ENCODE measurements at places on chromosomes 13 and 19. TPM values are rescaled to one million over a fixed set of nuclear protein-coding genes. Genes with fewer than 3 reads are reported as not detected.

DNA sequence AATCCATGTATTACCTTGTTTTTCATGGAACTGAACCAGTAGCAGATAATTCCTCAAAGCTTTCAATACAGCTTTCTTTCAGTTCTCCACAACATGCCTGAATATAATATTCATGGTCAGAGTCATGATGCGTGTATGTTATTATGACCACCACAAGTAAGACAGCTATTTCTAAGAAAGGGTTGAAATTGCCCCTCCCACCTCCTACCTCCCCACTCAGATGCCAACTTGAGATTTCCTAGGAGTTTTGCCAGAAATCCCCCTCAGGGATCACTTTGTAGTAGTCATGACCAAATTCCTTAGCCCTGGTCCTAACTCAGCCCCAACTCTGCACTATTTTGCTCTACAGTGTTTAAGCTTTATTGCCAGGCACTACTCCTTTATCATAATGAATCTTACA is 69.9 kb upstream of the RAP2A start:
- H3K4me3 ChIP-seq: no peak overlapping the region
- H3K27ac ChIP-seq: no peak overlapping the region
- no peaks in the 10 kb centered on the region for H3K27me3 ChIP-seq
- H3K4me1 ChIP-seq: peaks cover 6% of the 10 kb centered on the region
- H3K36me3 ChIP-seq: no peaks in the 10 kb centered on the region

DNA sequence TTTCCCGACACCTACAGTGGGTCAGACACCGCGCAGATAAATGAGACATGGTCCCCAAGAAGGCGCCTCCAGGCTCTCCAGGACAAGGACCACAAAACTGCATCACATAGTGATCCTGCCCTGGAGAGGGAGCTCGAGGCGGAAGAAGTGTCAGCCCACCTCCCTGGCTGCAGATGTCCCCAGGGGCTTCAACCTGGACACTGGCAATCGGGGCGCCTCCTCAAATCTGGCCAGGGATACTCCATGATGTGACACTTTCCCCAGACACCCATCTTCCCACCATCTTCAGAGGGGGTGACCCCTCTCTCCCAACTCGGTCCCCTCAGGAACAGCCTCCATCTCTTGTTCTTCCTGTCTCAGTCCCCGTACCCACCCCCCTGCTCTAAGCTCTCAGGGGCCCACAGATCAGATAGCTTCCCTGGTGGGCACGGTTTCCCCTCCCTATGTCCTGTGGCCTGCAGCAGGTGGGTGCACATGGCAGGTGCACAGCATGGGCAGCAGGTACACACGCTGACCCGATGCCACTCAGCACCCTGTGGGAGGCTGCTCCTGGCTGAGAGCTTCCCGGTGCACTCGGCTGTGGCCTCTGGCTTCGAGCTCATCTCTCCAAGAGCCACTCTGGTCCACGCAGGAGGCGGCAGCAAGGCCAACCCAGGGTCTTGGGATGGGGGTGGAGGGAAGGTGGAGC is 61.2 kb downstream of the PEPD start:
- H3K36me3 ChIP-seq: no peaks in the 10 kb centered on the region
- peaks cover 5% of the 10 kb centered on the region for H3K27me3 ChIP-seq
- H3K27ac ChIP-seq: no peak overlapping the region
- peaks cover 8% of the 10 kb centered on the region for H3K4me1 ChIP-seq
- peak; percentile 13 for DNase-seq
- H3K4me3 ChIP-seq: no peak overlapping the region

DNA sequence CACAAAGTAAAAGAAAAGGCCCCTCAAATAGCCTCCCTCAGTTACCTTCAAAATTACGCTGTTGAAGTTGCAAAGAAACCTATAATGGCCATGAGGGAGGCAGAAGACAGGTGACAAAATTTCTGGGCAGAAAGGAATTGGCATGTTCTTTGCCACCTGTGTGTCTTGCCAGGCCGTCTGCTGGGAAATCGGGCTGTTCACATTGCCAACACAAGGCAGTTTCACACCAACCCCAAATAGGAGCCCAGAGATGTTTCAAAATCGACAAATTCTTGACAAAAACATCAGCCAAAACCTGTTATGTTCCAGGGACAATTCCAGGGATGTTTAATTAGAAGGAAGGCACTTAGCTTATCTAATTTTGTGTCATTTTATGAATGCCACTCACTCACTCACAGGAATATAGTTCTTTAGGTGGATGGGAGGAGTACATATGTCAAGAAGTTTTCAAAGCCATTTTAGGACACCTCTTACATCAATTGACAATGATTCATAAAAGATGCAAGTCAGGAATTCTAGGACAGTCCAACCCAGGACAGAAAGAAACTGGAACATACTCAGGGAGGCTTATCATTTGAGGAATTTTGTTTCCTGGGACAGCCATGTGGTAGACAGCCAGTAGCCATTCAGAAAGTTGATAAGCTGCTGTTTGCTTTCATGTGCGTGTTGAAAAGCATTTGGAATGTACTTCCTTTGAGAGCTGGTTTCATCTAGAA is 164.5 kb downstream of the RGCC start:
- no peaks in the 10 kb centered on the region for H3K36me3 ChIP-seq
- no peaks in the 10 kb centered on the region for H3K27me3 ChIP-seq
- H3K4me1 ChIP-seq: no peaks in the 10 kb centered on the region
- no peak overlapping the region for H3K27ac ChIP-seq
- no peak overlapping the region for H3K4me3 ChIP-seq

DNA sequence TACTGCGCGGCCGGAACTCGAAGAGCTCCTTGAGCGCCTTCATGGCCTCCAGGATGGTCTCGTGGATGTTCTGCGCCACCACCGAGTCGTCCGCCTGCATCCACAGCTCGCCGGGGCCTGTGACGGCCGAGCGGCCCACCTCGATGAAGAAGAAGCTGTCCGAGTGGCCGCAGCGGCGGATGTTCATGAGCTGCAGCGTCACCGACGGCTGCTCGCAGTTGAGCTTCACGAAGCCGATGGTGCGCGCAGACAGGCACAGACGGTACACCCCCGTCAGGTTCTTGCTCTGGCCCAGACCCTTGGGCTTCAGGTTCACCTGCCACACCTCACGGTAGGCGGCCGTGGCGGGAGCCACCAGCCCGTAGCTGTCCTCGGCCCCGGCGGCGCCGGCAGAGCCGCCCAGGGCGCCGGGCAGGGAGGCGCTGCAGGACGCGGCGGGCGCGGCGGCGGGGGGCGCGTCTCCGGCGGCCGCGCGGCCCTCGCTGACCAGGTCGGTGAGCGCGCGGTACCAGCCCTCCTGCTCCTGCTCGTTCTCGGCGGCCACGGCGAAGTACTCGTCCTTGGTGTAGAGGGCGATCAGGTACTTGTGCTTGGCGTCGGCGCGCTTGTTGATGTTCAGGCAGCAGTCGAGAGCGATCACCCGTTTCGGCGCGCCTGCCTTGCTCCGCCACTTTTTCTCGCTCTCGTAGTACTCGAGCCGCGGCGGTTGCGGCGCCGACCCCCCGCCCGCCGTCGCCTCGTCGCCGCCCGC is 1.1 kb downstream of the IRS2 start:
- peak overlapping the region; percentile 78 for H3K4me3 ChIP-seq
- peaks cover 13% of the 10 kb centered on the region for H3K4me1 ChIP-seq
- H3K36me3 ChIP-seq: no peaks in the 10 kb centered on the region
- peak overlapping the region; percentile 38 for H3K27ac ChIP-seq
- peaks cover 5% of the 10 kb centered on the region for H3K27me3 ChIP-seq

DNA sequence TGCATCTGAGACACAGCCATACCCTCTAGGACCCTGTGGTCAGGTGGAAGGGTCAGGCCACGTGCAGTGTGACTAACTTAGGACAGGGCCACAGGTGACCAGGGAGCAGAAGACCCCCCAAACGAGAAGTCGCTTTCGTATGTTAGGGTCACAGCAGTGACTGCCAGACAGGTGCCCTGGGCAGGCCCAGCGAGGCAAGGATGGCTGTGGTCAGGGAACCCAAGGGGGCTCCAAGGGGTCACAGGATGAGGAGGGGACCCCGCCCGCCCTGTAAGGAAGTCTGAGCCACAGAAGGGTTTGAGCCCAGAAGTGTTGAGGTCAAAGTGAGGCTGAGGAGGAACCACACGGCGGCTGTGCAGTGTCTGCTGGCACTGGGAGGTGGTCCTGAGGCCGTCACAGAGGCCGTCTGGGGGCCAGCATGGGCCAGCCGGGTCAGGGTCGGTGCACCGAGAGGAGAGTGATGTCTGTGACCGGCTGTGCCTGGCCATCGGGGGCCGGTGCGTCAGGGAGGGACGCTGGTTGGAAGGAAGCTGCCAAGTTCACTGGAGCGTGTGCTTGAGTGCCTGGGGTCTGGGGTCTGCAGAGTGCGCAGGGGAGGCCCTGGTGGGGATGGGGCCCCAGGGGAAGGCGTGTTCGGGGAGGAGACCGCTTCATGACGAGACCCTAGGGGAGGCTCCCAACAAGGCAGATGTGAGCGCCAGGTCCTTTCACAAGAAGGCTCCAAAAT is 24.8 kb upstream of the TMEM255B start:
- H3K27ac ChIP-seq: no peak overlapping the region
- H3K27me3 ChIP-seq: peaks cover 8% of the 10 kb centered on the region
- no peaks in the 10 kb centered on the region for H3K36me3 ChIP-seq

DNA sequence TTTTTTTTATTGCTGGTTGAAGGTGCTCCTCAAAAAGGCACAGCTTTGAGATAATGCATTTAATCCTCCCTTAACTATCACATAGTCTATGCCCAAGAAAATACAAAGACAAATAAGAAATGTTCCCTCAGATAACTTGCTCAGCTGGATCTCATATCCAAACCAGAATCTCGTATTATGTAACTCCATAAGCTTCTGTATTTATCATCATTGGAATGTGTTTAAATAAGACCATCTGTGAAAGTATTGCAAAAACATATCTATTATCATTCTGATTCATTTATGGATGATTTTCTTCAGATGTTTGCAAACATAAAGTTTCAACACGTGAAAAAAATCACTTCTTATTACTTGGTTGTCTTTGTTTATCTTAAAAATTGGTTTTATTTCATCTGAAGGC is 190.9 kb downstream of the IRS2 start:
- no peaks in the 10 kb centered on the region for H3K36me3 ChIP-seq
- H3K27ac ChIP-seq: no peak overlapping the region
- no peaks in the 10 kb centered on the region for H3K4me1 ChIP-seq
- DNase-seq: no peak
- H3K27me3 ChIP-seq: no peaks in the 10 kb centered on the region

Gene ZNF560
- not detected for total RNA-seq

Gene KIRREL2
- 47.1 TPM for total RNA-seq

Gene SPIB
- total RNA-seq: 2.7 TPM

DNA sequence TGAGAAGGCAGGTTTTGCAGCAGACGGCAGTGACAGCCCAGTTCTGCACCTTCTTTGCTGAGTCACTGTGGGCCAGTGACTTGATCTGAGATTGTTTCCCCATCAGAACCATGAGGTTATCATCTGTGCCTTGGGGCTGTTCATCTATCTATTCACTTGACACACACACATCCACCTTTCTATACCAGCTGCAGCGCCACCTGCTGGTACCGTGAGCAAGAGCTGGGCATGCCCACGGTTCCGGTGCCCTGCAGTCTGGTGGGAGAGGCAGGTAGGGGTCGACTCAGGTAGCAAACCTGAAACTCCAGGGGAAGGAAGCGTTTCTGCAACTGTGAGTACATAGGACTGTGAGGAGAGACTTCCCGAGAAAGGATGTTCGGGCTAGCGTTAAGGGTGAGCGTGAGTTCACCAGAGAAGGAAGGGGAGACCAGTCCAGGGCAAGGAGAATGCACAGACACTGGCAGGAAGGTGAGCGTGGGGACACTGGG is 7.5 kb upstream of the LIN7B start:
- peaks cover 6% of the 10 kb centered on the region for H3K36me3 ChIP-seq
- peak; percentile 84 for DNase-seq
- H3K4me3 ChIP-seq: peak overlapping the region; percentile 89
- peaks cover 47% of the 10 kb centered on the region for H3K4me1 ChIP-seq
- peaks cover 25% of the 10 kb centered on the region for H3K27me3 ChIP-seq

DNA sequence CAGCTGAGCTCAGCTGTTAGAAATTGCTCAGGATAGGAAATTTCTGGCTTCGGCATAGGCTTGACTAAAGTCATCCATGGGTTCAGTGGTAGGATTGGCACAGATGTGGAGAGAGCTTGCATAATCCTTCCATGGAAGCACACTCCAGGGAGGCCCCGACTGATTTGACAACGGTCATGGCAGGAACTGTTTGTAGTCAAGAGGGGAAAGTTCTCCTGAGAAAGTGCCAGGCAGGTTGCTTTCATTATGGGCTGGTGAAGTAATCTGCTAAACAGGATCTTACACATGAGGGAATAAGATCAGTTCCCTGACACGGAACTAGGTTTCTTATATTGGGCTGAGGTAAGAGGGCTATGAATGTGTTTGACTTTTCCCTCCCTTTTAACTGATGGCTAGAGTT is 120.1 kb downstream of the RGCC start:
- no peak overlapping the region for H3K27ac ChIP-seq
- no peaks in the 10 kb centered on the region for H3K27me3 ChIP-seq
- no peak overlapping the region for H3K4me3 ChIP-seq
- no peak for DNase-seq

GRCh38 chr19:20067943-20068342 is 9.9 kb upstream of the ZNF90 start:
- peaks cover 7% of the 10 kb centered on the region for H3K27me3 ChIP-seq
- H3K4me3 ChIP-seq: no peak overlapping the region
- H3K4me1 ChIP-seq: peaks cover 1% of the 10 kb centered on the region
- H3K27ac ChIP-seq: no peak overlapping the region
- no peak for DNase-seq

DNA sequence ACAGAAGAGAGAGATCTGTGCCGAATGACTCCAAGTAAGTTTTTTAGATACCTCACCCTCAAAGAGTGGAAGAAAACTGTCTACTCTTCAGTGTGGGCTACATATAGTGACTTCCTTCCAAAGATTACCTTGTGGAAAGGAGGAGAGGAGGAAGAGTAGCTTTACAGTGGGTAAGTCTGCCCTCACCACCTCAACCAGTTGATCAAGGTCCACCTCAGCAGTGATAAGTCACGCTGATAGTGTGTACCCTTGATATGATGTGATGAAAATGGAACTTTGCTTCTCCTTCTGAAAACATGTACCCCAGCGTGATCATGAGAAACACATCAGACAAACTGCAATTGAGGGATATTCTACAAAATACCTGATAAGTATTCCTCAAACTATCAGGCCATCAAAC is 20.6 kb downstream of the KLF5 start:
- DNase-seq: no peak
- H3K27ac ChIP-seq: no peak overlapping the region
- H3K4me3 ChIP-seq: no peak overlapping the region
- peaks cover 4% of the 10 kb centered on the region for H3K36me3 ChIP-seq
- H3K27me3 ChIP-seq: no peaks in the 10 kb centered on the region

DNA sequence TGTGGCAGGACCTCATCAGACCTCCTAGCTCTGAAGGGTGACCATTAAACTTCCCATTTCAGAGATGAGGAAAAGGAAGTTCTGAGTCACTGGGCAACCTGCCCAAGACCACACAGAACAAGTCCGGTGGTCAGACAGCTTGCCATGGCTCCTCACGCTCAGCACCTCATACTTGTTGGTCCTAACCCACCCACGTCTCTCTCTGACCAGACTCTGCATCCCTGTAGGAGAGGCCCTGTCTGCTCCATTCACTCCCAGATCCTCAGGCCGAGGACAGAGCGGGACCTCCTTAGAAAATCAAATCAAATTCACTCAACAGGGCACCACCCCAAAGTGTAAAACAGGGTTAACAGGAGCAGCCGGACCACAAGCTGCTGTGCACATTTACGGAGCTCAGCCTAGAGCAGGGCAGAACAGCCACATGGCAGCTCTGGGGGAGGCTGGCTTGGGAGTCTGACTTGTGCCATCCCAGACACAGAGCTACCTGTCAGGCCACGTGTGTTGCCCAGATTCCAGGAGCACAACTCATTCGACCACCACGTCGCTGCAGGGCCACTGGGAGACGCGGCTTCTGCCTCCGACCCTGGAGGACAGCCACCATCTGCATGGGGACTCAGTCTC is 1.7 kb downstream of the MIER2 start:
- no peak for DNase-seq
- peaks cover 4% of the 10 kb centered on the region for H3K36me3 ChIP-seq
- no peak overlapping the region for H3K27ac ChIP-seq
- H3K4me3 ChIP-seq: peak overlapping the region; percentile 97

Gene HRC
- total RNA-seq: 26.6 TPM

Gene C3
- 0.69 TPM for total RNA-seq
